Smooth muscle cell of the brain vasculature (primary cell): ENCODE measurements at places on chromosomes 3 and 15.

DNA sequence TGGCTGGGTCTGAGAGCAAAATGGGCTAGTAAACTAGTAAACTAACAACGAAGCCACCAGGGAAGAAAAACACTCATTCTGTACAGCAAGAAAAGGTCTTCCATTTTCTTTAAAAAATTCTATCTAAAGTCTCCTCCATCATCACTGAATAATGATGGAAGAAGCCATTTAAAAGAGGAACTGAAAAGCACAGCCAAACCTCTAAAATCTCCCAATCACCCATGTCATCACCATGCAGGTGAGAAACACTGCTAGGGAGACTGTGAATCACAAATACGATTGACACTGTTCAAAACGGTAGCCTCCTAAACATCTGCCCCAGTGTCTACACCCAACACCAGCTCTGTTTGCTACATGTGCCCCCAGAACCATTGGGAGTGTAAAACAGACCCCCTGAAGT is 140.4 kb downstream of the RORA start:
- no peak for DNase-seq

GRCh38 chr15:85976986-85977385 is 102.7 kb upstream of the AGBL1 start:
- no peak for DNase-seq

- DNase-seq, result no peak
Measured at GRCh38 chr3:46609944-46610722, 2.2 kb upstream of the FAM240A start.

- no peak for DNase-seq
Measured at GRCh38 chr15:43625106-43625505, 6.5 kb upstream of the STRC start.

DNA sequence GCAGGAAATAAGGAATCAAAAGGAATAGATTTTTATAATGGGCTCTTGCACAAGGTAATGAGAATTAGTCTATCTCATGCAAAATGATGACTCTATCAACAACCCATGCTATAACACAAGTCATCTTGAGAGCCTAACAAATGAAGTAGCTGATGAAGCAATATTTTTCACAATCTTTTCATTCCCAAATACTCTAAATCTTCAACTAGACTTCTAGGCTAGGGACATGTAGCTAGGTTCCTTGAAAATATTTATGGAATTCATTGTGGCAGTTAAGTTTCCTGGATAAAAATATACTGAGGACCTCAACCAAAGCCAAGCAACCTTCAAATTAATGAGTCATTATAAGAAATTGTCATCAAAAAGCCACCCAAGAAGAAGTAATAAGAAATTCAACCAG is 55.4 kb downstream of the DCBLD2 start:
- no peak for DNase-seq

- DNase-seq, result no peak
Measured at GRCh38 chr15:60779718-60780503, 301.0 kb upstream of the ICE2 start.

GRCh38 chr3:45566196-45566595 is 28.4 kb upstream of the LIMD1 start:
- DNase-seq, result no peak

DNA sequence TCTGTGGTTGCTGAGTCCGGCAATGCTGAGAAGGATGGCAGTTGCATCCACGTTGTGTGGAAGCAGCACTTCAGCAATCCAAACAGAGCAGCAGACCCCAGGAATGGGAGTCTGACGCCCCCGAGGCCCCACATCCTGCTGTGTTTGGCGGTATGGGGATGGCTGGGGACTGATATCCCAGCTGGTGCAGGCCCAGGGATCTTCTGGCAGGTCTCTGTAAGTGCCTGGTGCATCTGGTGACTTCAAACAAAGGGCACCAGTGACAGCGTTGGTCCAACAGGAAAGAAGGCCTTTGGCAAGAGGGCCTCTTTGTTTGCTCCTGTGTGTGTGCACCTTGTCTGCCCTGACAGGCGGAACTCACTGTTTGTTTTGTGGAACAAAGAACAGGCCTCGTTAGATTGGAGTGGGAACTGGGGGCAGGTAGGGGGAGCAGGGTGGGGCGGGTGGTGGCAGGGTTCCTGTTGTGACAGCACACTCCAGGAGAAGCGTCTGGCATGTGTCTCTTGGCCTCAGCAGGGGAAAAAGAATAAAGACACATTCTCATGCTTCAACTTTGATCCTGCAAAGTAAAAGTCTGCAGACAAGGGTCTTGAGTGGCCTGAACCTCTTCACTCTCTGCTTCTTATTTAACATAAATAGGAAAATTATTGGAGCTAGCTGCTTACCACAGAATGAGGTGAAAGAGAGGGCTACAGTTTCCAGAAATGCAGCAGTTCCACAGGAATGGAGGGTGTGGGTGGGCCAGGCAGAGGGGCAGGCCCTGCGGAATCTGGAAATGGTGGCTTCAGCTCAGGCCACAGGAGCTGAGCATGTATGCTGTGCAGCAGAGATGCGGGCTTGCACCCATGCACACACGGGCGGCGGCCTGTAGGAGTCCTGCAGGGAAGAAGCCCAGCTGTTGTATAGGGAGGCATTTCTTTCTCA is 94.5 kb upstream of the MYZAP start:
- no peak for DNase-seq

DNA sequence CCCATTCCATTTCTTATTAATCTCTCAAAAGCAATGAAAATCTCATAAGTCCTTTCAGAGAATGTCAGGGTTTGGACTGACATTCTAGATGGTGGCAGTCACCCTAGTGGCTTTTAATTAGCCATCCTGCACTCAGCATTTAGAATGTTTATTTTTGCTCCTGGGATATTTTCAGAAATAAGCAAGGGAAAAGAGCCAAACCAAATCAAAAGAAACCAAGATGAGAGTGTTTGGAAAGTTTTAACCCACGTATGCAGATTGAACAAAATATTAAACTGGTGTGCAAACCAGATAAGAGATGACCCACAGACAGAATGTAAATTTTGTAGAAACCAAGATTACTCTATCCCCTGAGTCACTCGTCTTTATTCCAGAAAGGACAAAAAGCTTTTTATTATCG is 275.8 kb downstream of the SQOR start:
- no peak for DNase-seq

DNA sequence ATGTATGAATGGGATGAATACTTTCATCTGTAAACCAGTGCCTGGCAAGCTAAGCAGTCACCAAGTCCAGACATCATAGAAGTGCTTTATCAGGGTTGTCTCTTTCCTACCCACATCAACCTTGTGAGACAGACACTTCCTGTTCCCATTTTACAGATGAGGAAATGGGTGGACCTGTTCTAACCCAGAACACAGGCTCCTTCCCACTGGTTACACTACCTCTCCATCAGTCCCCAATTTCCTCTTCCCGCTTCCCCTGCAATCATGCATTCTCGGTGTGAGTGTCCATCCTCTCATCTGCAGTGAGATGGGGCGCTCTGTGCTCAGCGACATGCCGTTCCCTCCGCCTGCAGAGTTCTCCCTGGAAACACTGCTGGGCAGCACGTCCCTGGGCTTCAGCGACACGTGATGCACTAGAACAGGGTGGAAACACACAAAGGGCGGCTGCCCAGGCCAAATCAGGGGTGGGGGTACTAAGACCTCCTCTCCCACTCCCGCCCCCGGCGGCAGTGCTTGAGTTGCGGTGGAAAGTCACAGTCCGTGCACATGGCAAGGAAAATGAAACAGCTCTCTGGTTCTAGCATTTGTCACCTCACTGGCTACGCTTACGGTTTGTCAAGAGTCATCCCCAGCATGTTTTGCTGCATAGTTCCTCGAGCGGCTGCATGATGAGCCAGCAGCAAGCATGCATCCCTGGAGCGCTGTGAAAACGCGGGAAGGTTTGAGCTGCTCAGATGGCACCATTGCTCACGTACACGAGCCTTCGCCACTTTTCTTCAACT is 201.1 kb downstream of the ADAMTS17 start:
- DNase-seq, result no peak

DNA sequence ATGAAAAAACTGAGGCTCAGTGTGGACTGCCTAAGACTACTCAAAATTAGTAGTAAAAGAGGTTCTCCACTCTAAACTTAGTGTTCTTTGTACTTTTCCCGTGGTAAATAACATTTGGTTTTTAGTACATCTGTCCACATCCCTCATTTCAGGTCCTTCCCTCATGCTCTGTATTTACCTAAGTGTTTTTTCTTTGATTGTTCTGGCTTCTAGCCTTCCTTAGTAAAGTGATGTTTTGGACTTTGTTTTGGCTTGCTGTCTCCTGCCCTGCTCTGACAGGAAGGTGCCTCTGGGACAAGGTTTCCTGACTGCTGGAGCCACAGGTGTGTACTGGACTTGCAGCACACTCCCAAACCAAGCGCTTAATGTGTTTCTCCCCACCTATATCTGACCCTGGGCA is 29.9 kb upstream of the ALDH1A2 start:
- no peak for DNase-seq

- peak; percentile 68 for DNase-seq
Measured at GRCh38 chr3:189132231-189132671, 39.5 kb upstream of the TPRG1 start.

- no peak for DNase-seq
Measured at GRCh38 chr15:63418811-63419210, 37.2 kb upstream of the CA12 start.

- DNase-seq, result peak; percentile 79
Measured at GRCh38 chr3:39383881-39384664, 903 bp downstream of the SLC25A38 start.

- DNase-seq, result no peak
Measured at GRCh38 chr3:5304789-5305683, 117.5 kb downstream of the EDEM1 start.

GRCh38 chr15:48915861-48916260 is 37.9 kb downstream of the EID1 start:
- DNase-seq, result no peak

DNA sequence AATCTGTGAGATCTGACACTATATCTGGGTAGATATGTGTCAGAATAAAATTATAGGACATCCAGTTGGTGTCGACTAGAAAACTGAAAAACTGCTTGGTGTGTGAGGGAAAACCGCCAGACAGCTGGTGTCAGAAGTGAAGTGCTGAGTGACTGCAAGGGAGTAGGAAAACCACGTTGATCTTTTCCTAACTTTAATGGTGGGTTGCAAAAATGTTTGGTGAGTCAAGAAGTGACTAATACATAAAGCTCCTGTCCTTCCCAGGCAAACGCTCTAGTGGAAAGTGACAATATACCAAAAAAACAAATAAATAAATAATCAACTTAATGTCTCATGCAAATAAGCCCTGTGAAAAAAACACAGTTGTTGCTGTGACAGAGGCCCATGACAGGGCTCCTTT is 7.3 kb upstream of the CD96 start:
- no peak for DNase-seq

GRCh38 chr3:138434276-138434874 is at the start of gene ESYT3:
Gene ESYT3 (plus strand): TSS chr3:138434616. CDS start chr3:138434799, 183 bp downstream.
- DNase-seq, result no peak

DNA sequence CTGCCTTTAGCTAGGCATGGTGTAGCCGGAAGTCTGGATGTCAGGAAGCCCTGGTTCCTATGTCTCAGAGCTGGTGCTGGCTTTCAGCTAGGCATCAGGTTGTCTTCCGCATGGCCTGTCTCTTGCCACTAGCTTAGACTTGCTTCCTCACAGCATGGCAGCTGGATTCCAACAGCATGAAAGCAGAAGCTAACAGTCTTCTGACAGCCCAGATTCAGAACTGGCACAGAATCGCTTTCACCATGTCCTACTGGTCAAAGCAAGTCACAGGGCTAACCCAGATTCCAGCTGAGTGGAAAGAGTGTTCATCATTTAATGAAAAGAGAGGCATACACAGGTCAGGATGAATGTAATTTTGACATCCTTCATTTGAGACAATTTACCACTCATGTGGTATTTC is 1050.5 kb downstream of the ROBO2 start:
- DNase-seq, result no peak

- DNase-seq, result no peak
Measured at GRCh38 chr15:76903251-76903681, 1.9 kb downstream of the SCAPER start.

DNA sequence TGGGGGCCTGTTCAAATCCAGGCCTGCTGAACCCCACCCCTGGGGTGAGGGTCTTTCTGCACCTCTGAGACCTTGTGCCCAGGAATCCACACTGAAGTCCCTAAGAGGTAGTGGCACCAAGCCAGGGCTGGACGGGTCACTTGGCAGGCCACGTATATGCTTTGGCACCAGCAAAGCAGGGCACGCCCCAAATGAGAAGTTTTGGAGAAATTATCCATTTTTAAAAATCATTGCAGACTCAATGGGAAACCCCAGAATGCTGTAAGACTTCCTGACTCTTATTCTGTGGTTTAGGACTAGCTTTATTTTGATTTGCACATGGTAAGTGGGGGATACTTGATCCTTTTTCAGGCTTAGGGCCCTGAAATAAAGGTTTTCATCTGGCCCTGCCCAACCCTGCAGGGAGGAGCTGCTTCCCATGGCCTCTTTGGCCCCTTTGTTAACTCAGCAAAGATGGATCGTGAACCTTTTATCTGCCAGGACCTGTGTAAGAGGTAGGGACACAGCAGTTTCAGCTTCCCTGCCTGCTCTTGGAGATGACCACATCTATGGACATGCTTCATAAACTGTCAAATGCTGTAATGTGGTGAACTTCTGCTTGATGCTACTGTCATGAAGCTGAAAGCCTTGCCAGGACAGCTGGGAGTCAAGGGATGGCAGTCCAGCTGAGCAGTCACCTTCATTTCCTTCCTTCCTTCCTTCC is 88.0 kb downstream of the HMG20A start:
- no peak for DNase-seq

DNA sequence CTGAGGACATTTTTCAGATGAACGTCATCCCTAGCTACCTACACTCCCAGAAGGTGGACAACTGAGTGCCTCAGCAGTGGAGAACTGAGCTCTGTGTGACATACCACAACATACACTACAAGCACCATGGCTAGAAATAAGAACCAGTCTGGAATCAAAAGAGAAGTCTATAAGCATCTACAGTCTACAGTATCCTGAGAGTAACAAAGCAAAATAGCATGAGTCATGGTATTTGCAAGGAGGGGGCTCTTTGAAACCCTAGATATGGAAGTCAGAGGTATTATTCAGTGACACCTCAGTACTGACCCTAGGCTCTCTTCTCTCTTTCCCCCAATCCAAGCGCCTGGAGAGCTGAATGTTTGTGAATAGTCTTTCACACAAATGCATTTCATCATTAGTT is 87.5 kb downstream of the TNIK start:
- DNase-seq, result no peak

DNA sequence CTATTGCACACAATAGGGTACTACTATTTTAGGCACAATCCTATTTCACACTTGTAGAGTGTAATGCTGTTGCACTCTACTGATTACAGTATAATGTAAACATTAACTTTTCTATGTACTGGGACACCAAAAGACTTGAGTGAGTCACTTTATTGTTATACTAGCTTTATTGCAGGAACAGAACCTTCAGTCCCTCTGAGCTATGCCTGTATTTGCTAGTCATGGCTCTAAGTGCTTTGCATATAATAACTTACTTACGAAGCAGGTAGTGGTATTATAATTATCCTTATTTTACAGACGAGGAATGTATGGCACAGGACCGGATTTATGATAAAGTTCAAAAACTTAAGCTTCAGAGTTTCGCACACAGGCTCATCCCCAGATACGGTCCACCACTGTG is 106.6 kb upstream of the SLC6A6 start:
- DNase-seq, result no peak

- no peak for DNase-seq
Measured at GRCh38 chr3:101941318-101942040, 92.2 kb downstream of the NFKBIZ start.

- no peak for DNase-seq
Measured at GRCh38 chr3:55824406-55824805, 337.3 kb upstream of the WNT5A start.

- DNase-seq, result no peak
Measured at GRCh38 chr3:168117059-168117458, 21.3 kb upstream of the GOLIM4 start.

GRCh38 chr3:38724392-38724736 is 74.9 kb upstream of the SCN5A start:
- DNase-seq, result no peak
